ENCODE measurements at places on chromosomes 4 and X. TPM values are rescaled to one million over a fixed set of nuclear protein-coding genes. Genes with fewer than 3 reads are reported as not detected.

The PAGE1 gene
- not detected for polyA plus RNA-seq

DNA sequence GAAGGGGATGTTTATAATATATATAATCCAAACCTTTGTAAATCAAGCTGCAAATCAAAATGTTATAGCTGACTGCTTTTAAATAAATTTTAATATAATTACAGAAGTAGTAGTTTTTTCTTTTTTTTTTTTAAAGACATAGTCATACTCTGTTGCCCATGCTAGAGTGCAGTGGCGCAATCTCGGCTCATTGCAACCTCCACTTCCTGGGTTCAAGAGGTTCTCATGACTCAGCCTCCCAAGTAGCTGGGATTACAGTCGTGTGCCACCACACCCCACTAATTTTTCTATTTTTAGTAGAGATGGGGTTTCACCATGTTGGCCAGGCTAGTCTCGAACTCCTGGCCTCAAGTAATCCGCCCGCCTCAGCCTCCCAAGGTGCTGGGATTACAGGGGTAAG lies 178.7 kb downstream of the FBXW7 start:
- no peak overlapping the region for H3K27ac ChIP-seq
- no peaks in the 10 kb centered on the region for H3K27me3 ChIP-seq
- DNase-seq, result no peak
- no peaks in the 10 kb centered on the region for H3K4me1 ChIP-seq

- H3K27me3 ChIP-seq, result no peaks in the 10 kb centered on the region
- no peak overlapping the region for H3K4me3 ChIP-seq
These were observed 77.3 kb downstream of the NAA11 start for GRCh38 chr4:79248610-79249009.

The HS6ST2 gene
- 0.28 TPM for polyA plus RNA-seq

The ATP5ME gene
- polyA plus RNA-seq, result 303 TPM

- H3K4me1 ChIP-seq, result no peaks in the 10 kb centered on the region
- peaks cover 2% of the 10 kb centered on the region for H3K27me3 ChIP-seq
- H3K27ac ChIP-seq, result no peak overlapping the region
- no peak for DNase-seq
- no peak overlapping the region for H3K4me3 ChIP-seq
These were observed 5.9 kb downstream of the RTL3 start for GRCh38 chrX:78653118-78653822.

The GNL3L gene
- polyA plus RNA-seq, result 4.0 TPM

The CEP135 gene
- polyA plus RNA-seq, result 3.8 TPM

GRCh38 chrX:20477836-20478524 lies 211.3 kb upstream of the RPS6KA3 start:
- no peak overlapping the region for H3K27ac ChIP-seq
- H3K4me3 ChIP-seq, result no peak overlapping the region
- DNase-seq, result peak; percentile 16
- no peaks in the 10 kb centered on the region for H3K4me1 ChIP-seq
- no peaks in the 10 kb centered on the region for H3K36me3 ChIP-seq
- no peaks in the 10 kb centered on the region for H3K27me3 ChIP-seq

DNA sequence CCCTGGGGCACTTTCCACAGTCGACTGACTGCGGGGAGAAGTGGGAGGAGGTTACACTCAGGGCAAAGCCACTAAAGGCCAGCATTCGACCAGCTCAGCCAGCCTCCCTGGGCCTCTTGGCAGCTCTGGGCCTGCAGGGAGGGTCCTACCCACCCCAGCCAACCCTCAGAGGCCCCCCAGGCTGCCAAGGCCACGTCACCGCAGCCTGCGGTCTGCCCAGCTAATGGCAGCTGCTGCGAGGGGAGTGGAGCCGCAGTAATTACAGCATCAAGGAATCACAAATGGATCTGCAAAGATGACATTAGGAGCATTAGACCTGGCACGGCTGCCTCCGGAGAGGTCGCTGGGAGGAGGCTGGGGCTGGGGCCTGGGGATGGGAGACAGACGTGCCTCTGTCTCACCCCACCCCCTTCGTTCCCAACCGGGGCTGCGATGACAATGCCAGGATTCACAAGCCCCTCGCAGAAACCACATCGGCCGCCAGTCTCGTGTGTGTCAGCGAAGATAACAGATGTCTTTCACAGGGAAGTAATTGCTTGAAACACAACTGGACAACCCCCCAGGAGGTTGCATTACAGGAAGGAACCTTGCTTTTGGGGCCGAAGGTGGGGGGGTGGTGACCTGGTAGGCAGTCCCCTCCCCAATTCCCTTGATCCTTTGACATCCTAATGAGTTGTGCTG lies 367.6 kb downstream of the BCOR start:
- no peak overlapping the region for H3K27ac ChIP-seq
- no peak overlapping the region for H3K4me3 ChIP-seq
- peaks cover 19% of the 10 kb centered on the region for H3K4me1 ChIP-seq
- no peaks in the 10 kb centered on the region for H3K27me3 ChIP-seq
- DNase-seq, result peak; percentile 44
- no peaks in the 10 kb centered on the region for H3K36me3 ChIP-seq

DNA sequence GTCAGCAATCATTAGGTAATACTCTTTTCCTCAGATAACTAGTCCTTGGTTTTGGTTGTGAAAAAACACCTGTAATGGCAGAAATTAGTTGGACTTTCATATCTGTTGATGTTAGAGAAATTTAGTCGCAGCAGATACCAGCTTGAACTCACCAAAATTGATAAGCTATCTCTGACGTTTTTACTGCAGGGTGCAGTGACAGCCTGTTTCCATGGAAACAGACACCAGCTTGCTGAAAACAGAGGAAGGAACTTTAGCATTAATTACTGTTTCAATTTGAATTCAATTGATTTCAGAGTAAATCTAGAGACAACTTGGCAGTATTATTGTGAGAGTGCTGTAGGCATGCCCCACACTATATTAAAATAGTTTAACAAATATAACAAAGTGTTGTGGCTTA lies 246.5 kb downstream of the PPP1R2C start:
- DNase-seq, result no peak
- H3K27me3 ChIP-seq, result no peaks in the 10 kb centered on the region
- no peaks in the 10 kb centered on the region for H3K36me3 ChIP-seq
- no peak overlapping the region for H3K4me3 ChIP-seq
- no peak overlapping the region for H3K27ac ChIP-seq
- no peaks in the 10 kb centered on the region for H3K4me1 ChIP-seq

DNA sequence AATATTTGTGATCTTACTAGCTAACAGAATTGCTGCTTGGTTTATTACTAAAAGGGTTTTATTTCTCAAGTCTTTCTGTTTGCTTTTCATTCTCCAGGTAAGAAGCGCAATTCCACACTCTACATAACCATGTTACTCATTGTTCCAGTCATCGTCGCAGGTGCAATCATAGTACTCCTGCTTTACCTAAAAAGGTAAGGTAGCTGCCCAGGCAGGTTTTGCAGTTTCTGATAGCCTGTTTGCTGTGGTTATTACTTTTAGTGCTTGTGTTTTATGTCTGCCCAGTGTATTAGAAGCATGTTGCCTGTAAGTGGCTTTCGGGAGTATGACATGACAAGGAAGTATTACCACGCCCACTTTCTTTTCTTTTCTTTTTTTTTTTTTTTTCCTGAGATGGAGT lies 46.4 kb downstream of the IL13RA1 start:
- no peaks in the 10 kb centered on the region for H3K27me3 ChIP-seq
- peaks cover 8% of the 10 kb centered on the region for H3K36me3 ChIP-seq
- no peaks in the 10 kb centered on the region for H3K4me1 ChIP-seq
- H3K4me3 ChIP-seq, result no peak overlapping the region
- H3K27ac ChIP-seq, result no peak overlapping the region

The HS3ST1 gene
- polyA plus RNA-seq, result 1.7 TPM

The CENPI gene
- 0.76 TPM for polyA plus RNA-seq

GRCh38 chr4:65918872-65919271 lies 248.6 kb upstream of the EPHA5 start:
- no peak for DNase-seq
- no peak overlapping the region for H3K4me3 ChIP-seq
- H3K4me1 ChIP-seq, result no peaks in the 10 kb centered on the region
- no peaks in the 10 kb centered on the region for H3K36me3 ChIP-seq
- no peaks in the 10 kb centered on the region for H3K27me3 ChIP-seq

GRCh38 chr4:26020881-26021280 lies 106.9 kb downstream of the SMIM20 start:
- H3K27ac ChIP-seq, result peak overlapping the region; percentile 88
- H3K27me3 ChIP-seq, result no peaks in the 10 kb centered on the region
- no peaks in the 10 kb centered on the region for H3K36me3 ChIP-seq
- peaks cover 3% of the 10 kb centered on the region for H3K4me1 ChIP-seq
- no peak overlapping the region for H3K4me3 ChIP-seq

The DGKK gene
- polyA plus RNA-seq, result 0.01 TPM

GRCh38 chr4:3674479-3674851 lies 91.7 kb upstream of the ADRA2C start:
- H3K4me3 ChIP-seq, result no peak overlapping the region
- H3K27ac ChIP-seq, result no peak overlapping the region
- no peaks in the 10 kb centered on the region for H3K4me1 ChIP-seq
- no peaks in the 10 kb centered on the region for H3K36me3 ChIP-seq

The TMEM255A gene
- 0.20 TPM for polyA plus RNA-seq

DNA sequence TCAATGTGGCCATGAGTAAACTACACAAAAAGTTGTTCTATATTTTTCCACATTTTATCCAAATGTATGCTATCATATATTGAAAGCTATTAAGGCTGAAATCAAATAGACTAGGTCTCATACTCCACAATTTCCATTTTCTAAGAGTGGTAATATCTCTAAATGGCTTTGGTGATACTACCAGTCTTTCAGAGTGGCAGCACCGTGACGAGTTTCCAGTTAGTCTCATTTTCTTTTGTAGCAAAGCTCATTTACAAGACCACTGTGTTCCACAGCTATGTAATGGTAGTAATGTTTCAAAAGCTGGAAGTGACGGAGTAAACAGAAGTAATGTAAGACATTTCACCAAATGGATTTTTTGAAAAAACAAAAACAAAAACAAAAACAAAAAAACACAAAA lies 228.2 kb downstream of the PPP3CA start:
- H3K27ac ChIP-seq, result no peak overlapping the region
- no peaks in the 10 kb centered on the region for H3K36me3 ChIP-seq
- no peaks in the 10 kb centered on the region for H3K4me1 ChIP-seq
- H3K27me3 ChIP-seq, result no peaks in the 10 kb centered on the region

The SPANXA1 gene
- not detected for polyA plus RNA-seq

The DMP1 gene
- polyA plus RNA-seq, result not detected

Data from lung (tissue), 17 donors.